ENCODE measurements at places on chromosomes 12 and 14.
A peak's percentile ranks its signal among the peaks of the same experiment; 100 is the strongest.

GRCh38 chr12:117967512-117967911 is 1.3 kb downstream of the KSR2 start:
- no peak for DNase-seq

- no peak for DNase-seq
Observed at GRCh38 chr14:23444314-23444713, 8.9 kb upstream of the MYH7 start.

DNA sequence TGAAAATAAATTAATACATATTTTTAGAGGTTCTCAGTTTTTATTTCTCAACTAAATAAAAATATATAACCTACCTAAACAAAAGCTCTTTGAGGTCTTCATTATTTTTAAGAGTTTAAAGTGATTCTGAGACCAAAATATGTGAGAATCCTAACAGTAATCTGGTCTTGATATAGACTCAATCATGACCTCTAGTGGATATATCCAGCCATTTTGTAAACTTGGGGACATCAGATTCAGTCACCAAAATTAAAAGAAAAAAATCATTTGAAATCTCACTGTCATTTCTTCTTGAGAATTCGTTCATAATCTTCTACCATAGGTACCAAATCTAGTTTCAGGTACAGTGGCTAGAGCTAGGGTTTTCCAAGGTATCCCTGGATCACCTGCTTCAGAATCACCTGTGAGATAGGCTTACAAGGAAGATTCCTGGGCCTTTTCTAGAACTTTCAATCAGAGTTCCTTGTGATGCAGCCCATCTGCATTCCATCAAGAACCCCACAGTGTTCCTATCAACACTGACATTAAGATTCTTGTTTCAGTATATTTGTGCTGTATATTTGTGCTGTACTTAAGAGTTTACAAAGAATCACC is 214.9 kb downstream of the ADAMTS20 start:
- no peak for DNase-seq

GRCh38 chr12:40152783-40153383 is 47.0 kb upstream of the SLC2A13 start:
- DNase-seq = peak; percentile 50

GRCh38 chr14:72023128-72024042 is 91.2 kb downstream of the RGS6 start:
- DNase-seq = no peak

DNA sequence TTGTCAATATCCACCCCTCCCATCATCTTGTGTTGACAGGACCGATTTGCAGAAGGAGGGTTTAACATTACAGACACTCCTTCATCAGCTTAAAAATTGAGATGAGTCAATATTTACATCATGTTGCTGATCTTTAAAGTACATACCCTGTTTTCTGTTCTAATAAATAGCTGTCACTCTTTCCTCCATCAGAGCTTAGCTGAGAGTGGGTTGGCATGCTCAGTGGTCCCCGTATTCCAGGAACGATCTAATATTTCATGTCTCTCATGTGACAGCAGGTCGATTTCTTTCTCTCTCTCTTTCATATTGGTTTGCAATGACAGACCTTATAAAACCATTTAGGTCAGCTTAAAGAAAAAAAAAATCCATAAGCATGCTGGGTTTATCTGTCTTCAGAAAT is 950.6 kb downstream of the GALC start:
- no peak for DNase-seq

- DNase-seq = peak; percentile 88
Observed at GRCh38 chr14:102539544-102540314, 30.2 kb upstream of the ANKRD9 start.

DNA sequence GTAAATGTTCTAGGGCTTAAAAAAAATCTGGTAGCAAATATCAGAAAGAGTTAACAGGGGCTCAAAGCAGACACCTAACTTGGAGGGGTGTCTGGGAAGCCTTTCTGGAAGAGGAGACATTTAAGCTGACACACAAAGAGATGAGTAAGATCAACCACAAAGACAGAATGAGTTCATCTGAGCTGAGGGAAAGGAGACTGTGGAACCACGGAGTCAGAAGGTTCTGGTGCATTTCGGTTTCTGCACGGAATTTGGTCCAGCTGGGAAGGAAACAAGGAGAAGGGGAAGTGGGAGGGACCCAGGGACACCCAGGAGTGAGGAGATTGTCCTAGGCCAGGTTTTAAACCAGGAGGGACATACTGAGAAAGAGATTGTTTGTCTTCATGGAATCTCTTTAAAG is 161.1 kb downstream of the PHETA1 start:
- DNase-seq = no peak

DNA sequence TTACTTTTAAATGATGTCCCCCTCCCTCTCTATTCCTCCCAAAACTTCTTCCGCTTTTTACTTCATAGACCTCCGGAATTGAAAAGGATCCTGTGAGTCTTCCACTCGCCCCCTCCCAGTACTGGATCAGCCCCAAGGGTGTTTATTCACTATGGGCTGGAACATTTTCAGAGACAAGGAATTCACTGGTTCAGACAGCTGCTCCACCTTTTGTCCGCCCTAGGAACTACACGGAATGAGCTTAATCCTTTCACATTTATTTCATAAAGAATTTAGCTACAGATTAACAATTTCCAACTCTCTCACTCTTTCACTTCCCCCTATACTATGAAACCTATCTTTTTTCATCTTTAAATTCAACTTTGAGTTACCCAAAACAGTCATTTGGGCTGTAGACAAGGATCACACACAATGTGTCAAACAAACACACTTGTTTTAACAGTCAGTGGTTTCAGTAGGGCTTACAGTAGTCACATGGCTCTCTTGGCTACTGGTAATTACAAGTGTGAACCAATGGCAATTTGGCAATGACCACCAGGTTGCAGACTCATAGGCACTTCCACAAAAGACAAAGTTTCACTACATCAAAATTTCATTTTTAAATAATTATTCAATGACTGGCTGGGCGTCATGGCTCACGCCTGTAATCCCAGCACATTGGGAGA is 20.6 kb downstream of the CNIH1 start:
- no peak for DNase-seq

DNA sequence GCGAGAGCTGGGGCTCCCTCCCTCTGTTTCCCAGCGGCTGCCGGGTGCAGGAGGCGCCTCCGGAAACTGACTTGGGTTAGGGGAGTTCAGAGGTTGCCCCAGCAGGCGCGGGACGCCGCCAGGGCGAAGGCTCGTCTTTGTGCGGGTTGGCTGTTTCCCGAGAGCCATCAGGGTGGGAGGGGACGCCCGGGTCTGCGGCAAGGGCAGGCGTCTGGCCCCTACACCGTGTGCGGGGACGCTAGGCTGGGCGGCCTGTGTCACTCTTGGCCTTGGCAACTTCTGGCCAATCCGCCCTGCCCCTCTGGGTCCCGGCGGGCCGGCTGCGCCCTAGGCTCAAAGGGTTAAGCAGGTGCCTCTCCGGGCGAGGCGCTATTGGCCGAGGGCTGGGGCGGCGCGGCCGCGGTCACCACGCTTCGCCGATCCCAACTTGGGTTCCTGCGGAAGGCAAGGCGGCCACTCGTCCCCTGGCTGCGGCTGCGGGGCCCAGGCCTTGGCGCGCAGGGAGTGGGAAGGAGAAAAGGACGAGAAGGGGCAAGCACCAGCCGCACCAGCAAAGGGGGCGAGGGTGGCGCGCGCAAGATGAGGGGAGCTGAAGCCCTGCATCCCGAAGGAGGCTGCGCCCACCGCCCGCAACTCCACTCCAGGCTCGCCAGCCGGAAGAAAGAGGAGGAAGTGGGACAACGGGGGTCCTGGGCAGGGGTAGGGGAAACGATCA is 5.6 kb upstream of the NPAS3 start:
- peak; percentile 55 for DNase-seq

DNA sequence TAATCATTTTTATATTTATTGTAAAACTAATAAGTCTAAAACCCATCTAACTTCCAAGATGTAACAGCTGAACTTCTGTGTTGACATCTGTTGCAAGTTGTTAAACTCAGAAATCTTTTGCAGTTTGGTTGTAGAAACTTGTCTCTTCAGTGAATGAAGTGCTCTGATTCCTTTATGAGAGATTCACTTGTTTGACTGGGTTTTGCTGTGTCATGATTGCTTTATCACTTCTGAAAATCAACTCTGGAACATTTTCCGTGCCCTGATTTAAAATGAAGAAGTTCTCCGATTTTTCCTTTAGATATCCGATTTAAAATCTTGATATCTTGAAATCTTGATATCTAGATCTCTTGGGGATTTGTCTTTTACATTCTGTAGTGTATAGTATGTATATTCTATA is 65.1 kb downstream of the DIP2B start:
- no peak for DNase-seq

DNA sequence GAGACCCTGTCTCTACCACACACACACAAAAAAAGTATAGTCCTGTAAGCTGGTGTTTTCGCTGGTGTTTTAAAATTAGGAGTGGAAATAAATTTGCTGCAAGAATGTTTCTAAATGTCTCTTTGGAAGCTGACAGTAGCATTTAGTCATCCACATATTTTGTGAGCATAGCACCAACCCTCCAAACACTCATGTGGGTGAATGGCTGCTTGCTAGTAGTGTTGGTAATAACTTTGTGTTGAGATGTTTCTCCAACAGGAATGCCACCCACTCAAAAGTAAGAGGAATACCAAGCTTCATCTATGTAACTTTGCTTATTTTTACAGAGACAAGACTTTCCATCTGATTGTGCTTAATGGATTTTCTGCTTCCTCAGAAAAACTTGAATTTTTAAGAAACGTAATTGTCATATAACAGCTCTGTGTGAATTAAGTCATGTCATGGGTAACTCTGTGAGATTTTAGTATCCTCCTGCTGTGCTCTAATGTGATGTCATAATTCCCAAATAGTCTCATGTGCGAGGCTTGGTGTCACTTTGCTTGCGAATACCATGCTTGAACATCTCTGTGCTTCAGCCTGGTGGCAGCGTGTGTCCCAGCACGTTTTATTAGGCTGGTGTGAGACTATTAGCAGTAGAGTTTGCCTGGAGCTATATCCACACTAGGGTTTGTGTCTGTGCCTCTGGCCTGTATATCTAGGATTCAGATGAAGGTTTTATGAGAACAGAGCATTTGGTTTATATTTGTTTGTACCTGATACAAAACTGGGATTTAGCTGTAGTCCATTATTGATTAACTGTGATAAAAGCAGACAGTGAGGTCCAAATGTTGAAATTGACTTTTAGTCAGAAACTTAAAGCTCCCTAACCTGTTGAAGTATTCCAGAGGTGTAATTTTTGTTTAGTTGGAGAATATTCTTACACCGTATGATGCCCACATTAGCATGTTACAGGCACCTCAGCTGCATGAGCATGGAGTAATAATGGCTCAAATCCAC is 80.5 kb downstream of the FBXW8 start:
- no peak for DNase-seq

DNA sequence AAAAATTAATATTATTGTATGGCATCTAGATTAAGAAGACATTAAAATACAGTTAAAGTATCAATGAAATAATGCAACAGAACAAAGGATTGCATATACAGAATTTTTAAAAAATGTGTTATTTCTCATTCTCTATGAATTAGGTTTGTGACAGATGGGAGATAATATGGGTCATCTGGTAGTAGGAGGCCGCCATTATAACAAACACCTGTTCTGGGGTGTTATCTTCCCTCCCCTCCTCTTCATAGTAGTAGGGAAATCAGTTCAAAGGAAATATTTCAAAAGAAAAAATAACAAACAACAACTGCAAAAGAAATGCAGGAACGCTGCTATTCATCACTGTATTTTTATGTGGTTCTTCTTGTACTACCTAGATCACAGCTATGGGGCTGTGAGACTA is 187.0 kb upstream of the ATP2B1 start:
- no peak for DNase-seq

- no peak for DNase-seq
Observed at GRCh38 chr14:37711831-37712475, 116.5 kb downstream of the TTC6 start.

DNA sequence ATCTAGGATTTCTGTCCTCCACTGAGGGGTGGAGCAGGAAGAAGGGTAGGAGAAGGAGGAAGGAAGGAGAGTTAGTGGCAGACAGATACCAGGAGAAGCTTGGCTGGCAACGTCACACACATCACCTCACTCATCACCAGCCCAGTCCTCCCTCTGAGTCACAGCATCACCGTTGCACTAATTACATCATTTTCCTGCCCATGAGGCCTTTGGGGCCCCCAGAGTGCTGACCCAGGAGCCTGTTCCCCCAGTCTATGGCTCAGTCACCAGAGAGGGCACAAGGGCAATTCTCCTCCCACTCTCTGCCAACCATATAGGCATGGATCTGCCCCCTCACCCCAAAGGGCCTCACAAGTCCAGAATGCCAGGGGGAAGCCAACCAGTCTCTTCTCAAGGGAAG is 4.6 kb downstream of the RND1 start:
- no peak for DNase-seq

DNA sequence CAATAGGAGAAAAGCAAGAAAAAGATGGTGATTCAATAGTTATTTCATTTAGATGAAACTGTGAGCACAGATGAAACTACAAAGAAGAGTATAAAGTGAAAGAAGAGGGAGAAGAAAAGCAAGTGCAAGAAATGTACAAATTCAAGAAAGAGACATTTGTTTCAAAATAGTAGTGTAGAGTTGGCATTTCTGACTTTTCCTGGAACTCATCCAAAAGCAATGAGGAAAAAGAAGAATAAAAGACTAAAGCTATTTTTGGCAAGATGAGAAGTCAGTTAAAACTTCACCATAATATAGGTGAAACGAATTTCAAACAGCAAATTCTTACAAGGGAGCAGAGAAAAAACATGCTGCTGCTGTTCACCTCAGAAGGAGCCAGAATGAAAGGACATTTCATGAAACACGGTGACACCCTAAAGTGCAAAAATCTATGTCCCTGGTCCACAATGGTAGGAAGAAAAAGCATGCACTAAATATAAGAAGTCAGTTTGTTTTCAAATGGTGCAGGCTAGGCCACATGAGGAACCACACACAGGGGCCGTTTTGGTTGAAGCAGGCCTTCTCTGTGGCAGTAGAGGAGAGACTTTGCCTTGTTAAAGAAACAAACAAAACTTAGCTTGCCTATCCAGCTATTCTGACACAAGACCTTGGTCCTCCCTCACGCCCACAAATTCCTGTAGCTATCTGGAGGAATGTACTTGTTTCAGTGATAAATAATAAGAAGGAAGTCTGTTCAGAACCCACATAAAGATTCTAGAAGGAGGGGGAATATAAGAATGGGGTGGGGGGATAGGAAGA is 11.1 kb upstream of the CMAS start:
- DNase-seq = no peak

GRCh38 chr12:13602172-13602571 is 379.2 kb downstream of the GRIN2B start:
- peak; percentile 25 for DNase-seq

DNA sequence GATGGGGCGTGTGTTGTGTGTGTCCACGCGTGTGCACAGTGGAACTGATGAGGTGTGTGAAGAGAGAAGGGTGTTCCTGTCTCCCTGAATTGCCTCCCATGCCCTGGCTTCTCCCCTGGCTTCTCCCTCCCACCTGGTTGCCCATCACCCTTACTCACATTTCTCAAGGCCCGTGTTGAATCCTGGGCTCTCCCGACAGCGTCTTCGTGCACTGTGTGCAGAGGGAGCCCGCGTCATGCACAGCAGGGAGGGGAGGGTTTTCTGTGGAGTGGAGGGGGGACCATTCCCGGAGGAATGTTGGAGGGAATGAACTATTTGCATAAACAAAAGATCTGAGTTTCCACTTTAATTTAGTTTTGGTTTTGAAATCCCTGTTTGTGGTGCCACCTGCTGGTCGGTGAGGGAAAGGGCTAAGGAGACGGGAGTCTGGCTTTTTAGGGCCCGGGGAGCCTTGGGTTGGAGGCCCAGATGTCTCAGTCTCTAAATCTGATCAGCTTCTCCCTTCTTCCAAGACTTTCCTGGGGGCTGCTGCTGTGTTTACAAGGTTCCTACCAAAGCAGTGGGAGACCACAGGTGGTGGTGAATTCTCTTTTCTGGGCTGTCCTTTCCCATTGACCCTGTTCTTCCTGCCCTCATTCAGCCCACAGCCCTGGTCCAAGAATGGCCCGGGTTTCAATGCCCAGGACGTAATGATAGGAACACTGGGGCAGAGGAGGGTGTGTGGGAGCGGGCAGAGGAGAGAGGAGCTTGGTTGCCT is at the start of gene C1R:
TSS of gene C1R (minus strand) at position 217 of the 757 bp plus-strand sequence. CDS start at position 160, 57 bp downstream.
- DNase-seq = peak; percentile 85
